ENCODE measurements at places on chromosomes 16 and 17.

DNA sequence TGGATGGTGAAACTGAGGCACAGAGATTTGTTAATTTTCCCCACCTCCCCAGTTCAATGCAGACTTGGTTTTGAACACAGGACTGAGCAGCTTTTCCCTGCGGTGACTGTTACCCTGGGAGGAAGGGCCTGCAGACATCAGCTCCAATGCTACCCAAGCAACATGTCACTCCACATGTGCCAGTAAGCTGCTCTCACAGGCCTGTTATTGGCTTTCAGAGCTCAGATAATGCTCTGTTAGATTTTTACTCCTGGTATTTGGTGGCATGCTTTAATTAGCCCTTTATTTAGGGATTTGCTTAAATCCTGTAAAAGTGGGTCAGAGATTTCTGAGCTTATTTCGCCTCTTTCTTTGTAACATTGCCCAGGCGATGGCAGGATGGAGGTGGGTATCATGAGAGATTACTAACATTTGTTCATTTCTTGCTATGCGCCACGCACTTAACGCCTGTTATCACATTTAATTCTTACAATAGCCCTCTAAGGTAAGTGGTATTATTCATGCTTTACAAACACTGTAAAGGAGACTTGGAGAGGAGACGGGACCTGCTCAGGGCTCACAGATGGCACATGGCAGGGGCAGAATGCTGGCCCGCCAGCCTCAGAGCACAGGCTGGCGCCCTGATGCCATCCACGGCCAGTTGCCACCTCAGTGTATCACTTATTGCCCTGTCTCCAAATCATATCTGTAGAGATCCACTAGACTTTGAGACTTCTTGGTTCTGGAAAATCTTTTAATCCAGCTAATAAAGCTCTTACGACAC is 84.0 kb upstream of the CACNG5 start:
- no peak for DNase-seq

DNA sequence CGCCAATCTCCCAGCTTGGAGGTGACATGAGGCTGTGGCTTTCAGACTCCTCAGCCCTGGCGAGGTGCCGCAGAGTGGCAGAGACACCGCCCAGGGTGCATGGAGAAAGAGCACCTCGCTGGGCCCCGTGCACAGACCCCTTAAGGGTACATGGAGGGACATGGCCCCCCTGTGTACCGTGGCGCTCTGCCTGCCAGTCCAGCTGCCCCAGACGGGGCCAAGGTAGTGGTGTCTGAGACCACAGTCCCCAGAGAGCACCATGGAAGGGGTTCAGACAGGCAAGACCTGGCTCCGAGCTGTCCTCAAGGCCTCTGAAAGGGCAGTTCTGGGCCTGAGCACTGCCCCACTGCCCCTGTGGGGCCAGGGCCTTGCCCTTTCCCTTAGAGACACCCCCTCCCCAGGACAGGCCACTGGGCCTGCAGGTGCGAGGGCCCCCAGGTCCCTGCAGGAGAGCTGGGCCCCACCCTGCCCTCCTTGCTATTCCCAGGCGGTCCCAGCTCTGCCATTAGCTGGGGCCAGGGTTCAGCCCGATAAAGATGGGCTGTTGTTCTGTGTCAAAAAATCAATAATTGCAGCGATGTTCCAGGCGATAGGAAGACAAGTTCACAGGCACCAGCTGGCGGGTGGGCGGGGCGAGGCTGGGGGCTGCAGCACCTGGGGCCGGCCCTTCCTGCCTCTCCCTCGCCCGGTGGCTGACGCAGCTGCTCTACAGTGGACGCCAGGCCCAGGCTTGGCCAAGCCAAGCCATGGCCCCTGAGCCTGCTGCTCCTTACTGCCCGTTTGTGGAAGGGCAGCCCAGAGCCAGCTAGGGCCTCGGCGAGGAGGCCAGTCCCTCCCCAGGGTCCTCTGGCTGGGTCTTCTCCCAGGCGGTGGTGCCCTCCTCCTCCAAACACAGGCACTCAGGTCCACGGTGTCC is 51.7 kb downstream of the ZFPM1 start:
- DNase-seq, result no peak

GRCh38 chr16:53565296-53565863 is 62.4 kb upstream of the AKTIP start:
- no peak for DNase-seq

- DNase-seq, result no peak
Measured at GRCh38 chr17:58281511-58282011, 826 bp upstream of the MPO start.

GRCh38 chr17:50272711-50273653 is 1.3 kb upstream of the TMEM92 start:
- peak; percentile 85 for DNase-seq

DNA sequence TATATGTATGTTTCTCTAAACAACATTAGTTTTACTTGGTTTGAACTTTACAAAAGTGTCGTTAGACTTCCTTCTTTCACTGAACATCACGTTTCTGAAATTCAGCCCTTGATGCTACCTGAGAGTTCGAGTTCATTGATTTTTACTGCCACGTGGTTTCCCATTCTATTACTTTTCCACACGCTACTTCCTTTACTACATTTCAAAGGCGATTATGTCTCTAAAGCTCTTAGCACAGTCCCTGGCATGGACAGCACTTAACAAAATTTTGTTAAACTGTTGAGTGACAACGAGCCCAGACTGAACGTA is 15.9 kb upstream of the ARHGAP17 start:
- no peak for DNase-seq

GRCh38 chr17:27109346-27109745 is 184.6 kb upstream of the WSB1 start:
- DNase-seq, result no peak

DNA sequence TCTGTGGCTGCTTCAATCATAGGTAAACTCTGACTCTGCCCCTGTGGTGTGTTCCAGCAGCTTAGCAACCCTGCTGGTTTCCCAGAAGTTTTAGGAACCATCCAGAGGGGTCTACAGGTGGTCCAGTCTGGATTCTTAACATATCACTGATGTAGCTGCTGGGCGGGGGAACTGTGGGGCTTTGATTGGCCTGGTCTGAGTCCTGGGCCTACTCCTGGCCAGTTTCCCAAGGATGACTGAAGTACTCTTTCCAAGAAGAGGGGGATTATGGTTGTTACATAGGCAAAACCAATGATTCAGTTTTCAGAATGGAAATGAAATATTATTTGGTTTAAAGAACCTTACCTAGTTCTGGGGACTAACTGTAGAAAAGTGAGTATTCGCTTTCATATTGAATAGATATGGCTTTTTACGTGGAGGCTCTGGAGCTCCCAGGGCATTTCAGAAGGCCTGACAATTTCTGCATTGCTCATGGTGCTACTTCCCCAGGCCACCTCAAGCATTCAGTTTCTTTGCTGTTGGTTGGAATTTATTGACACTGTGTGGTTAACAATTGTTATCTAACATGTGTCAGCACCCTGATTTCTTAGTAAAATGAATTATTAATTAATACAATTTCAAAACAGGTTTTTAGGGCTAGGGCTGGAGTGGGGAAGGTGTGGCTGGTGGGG is 38.4 kb downstream of the EPN2 start:
- no peak for DNase-seq

- no peak for DNase-seq
Measured at GRCh38 chr17:61305024-61305423, 94.6 kb upstream of the TBX2 start.

- no peak for DNase-seq
Measured at GRCh38 chr17:75036643-75037268, 10.0 kb downstream of the ATP5PD start.

DNA sequence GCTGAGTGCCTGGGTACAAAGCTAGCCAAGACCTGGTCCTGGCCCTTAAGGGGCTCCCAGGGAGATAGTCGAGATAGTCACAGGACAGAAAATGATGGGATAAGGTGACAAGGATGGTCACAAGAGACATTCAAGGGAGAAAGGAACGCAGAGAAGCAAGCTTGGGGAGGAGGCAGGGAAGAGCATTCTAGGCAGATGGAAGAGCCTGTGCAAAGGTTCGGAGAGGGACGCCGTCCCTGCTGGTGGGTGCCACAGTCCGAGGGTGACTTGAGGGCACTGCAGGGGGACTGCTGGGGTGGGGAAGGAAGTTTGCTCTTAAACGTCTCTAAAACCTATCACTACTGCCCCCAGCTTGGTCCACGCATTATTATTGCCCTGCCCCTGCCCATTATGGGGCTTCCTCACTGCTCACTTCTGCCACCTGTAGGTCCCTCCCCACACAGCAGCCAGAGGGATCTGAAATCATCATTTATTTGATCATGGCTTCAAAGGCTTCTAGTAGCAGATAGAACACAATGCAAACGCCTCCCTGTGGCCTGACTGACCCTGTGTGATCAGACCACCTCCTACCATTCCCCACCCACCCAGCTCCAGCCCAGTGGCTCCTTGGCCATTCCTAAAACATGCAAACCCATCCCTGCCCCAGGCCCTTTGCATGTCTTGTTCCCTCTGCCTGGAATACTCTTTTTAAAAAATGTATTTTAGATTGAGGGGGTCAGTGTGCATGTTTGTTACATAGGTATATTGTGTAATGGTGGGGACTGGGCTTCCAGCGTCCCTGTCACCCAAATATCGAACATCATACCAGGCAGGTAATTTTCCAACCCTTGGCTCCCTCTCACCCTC is 60.3 kb downstream of the RMI2 start:
- peak; percentile 75 for DNase-seq

- DNase-seq, result peak; percentile 60
Measured at GRCh38 chr16:67969254-67970039, 1.0 kb upstream of the SLC12A4 start.

DNA sequence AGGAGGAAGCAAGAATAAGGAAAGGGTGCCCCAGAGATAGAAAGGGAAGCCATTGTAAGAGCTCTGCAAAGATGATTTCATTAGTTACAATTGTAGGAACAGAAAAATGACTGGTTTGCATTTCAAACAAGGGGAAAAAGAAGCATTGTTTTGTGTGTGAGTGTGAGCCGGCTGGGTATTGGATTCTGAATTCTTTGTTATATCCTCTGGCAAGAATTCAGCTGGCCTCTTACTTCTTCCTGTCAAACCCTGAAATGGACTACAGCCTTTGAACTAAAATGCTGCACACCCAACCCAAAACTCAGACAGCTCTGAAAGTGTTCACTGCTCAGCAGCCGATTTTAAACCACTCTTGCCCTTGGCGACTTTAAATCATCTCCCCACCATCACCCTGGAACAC is 461.3 kb downstream of the PMP22 start:
- no peak for DNase-seq

DNA sequence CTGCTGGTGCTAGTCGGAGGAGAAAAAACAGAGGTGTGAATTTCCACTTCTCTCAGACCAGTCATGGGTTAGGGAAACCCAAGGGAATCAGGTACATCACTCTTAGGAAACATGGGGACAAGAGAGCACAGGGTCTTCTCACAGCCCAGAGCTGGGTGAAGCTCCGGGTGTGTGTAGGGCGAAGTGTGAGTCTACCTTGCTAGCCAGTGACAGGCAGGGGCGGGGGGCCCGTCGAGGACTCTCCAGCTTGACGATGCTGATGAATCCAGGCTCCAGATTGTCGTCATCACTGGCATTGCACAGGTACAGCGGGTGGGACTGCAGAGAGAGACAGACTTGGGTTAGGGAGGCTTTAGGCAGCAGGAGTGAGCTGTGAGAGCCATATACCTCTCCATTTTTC is 18.7 kb upstream of the SUPT4H1 start:
- no peak for DNase-seq

GRCh38 chr16:82384017-82384416 is 214.0 kb upstream of the MPHOSPH6 start:
- DNase-seq, result no peak

GRCh38 chr17:35745246-35745645 is 7.8 kb downstream of the GAS2L2 start:
- no peak for DNase-seq

GRCh38 chr17:14334276-14334840 is 33.5 kb downstream of the HS3ST3B1 start:
- no peak for DNase-seq

- DNase-seq, result no peak
Measured at GRCh38 chr17:83014297-83014696, 65.1 kb upstream of the METRNL start.

GRCh38 chr17:82600731-82601446 is 47.4 kb downstream of the WDR45B start:
- no peak for DNase-seq

DNA sequence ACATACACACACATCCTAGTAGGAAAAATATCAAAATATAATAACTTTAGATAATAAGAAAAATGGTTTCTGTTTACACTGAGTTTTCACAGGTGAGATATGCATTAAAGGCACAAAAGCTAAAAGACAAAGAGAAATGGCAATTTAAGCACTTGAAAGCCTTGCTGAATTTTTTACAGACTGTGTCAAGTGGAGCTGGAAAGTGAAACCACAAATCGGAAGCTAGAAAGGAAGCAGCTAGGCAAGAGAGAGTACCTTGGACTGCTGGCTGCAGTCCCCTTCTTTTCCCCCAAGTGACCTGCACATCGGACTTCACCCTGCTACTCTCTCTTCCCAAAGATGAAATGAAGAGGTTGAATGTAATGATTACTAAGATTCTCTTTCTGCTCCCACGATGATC is 135.1 kb downstream of the CDH13 start:
- no peak for DNase-seq

GRCh38 chr16:68369168-68369567 is 58.3 kb downstream of the PRMT7 start:
- DNase-seq, result no peak

GRCh38 chr17:13460261-13461000 is 141.3 kb downstream of the HS3ST3A1 start:
- no peak for DNase-seq

GRCh38 chr16:89361751-89362539 is 128.4 kb downstream of the ANKRD11 start:
- DNase-seq, result peak; percentile 76

DNA sequence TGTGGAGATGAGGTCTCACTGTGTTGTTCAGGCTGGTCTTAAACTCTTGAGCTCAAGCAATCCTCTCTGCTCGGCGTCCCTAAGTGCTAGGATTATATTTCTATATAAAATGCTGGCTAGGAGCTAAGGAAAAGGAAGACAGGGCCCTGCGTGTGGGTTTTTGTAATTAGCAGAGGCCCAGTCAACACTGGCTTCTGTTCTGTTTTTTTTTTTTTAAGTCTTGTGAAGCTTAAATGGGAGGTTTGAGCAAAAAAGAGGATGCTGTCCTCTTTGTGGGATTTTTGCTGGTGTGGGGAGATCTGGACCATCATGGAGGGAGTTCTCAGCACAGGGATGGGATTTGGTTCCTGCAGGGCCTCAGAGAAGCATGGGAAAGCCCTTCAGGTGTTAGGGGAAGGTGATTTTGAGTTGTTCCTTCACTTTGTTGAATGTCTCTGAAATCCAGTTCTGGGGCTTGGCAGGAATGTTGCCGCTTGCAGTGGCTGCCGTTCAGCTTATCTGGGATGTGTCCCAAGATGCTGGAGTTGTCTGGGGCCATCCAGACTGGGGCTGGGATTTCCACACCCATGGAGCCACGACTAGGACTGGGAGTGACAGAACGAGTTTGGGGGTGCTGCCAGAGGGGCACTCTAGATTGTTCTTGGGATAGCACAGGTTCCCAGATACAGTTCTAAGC is 4.2 kb downstream of the PYCARD start:
- no peak for DNase-seq

- no peak for DNase-seq
Measured at GRCh38 chr17:38564254-38564837, 41.4 kb downstream of the SRCIN1 start.

- DNase-seq, result peak; percentile 18
Measured at GRCh38 chr17:37608351-37609169, 658 bp downstream of the SYNRG start.
